ENCODE measurements at places on chromosomes 5 and 9.

DNA sequence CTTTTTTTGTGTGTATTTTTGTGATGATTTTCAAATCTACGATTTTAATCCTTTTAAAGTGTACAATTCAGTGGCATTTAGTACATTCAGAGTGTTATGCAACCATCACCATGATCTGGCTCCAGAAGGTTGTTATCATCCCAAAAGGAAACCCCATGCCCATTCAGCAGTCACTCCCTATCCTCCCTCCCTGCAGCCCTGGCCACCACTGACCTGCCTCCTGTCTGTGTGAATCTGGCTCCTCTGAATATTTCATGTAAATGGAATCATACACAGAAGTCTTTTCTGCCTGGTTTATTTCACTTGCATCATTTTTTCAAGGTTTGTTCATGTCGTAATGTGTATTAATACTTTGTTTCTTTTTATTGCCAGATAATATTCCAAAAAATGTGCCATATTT lies 32.5 kb downstream of the HABP4 start:
- no peak for DNase-seq

- DNase-seq: no peak
Measured at GRCh38 chr5:146704949-146705665, 173.4 kb downstream of the PPP2R2B start.

DNA sequence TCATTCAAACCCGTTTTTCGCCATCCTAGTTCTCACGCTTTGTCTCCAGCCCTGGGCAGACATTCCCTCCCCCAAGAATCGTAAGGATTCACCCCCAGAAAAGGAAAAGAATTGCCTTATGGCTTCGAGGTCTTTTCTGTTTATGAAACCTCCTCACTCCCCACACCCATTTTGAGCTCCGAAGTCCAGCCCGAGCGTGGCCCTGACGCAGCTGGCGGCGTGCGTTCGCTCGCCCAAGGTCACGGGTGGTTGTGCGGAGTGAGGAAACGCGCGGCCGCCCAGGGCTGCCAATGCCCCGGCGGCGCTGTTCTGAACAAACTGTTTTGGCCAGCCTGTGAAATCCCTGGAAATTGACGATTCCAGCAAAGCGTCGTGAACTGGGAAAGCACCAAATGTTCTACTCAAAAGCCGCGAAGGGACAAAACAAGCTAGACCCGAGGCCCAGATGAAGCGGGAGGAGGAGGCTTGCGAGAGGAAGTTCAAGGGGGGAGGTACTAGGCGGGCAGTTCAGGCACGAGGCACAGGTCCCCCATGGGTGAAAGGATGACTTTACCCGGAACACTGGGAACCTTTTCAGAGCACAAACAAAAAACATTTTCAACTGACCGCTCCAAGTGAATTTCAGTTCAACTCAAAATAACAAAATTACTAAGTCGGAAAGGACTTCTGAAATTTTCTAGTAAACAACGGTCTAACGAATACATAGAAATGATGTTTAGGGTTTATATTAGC lies 683 bp upstream of the ZFAND5 start:
- DNase-seq: peak; percentile 86

- no peak for DNase-seq
Measured at GRCh38 chr9:109002141-109002540, 11.2 kb downstream of the CTNNAL1 start.

GRCh38 chr9:98049288-98050072 lies 7.1 kb upstream of the NANS start:
- DNase-seq: no peak

DNA sequence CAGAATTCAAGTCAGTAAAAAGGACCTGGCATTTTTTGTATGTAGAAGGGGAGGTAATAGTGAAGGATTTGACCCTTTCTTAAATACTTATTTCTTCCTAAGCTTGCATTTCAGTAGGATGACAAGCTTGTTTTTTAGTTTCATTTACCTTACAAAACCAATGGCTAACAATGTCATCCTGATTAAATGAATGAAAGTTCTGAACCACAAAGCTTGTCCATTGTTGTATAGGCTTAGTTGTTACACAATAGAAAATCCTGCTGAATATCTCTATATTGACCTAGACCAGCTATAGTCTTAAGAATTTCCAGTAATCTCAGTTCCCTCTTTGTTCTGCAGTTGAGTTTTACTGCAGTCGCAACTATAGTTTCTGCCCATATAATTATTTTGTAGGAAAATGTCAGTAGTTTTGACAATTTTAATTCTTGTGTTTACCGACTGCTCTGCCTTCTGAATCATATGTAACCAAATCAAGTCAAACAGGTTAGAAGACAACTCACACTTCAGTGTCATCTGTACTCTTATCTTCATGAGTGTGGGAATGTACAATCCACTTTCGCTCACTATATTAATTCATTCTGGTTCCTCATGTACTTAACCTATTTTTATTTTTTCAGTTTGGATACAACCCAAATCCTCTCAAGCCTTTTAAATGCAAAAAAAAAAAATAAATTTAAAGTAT lies 195.7 kb downstream of the CD180 start:
- no peak for DNase-seq

- peak; percentile 70 for DNase-seq
Measured at GRCh38 chr5:372996-373709, 51.6 kb downstream of the AHRR start.

GRCh38 chr5:180423598-180423997 lies 70.5 kb upstream of the GFPT2 start:
- DNase-seq: no peak

- peak; percentile 13 for DNase-seq
Measured at GRCh38 chr5:142613271-142613671, 72.6 kb downstream of the FGF1 start.

DNA sequence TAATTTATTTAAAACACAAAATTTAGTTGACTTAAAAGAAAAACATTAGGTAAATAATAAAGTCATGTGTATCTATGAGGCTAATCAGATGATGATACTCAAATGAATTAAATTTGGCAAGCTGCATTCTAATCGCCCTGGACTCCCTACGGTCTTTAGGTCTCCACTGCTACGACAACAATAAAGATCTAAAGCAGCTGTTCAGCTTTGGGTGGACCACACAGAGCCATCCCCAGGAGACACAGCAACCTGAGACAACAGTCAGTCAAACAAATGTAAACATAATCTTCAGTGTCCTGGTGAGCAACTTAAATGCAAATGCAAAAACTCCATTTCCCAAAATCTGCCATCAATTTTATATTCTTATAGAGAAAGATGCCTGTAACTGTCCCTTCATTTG lies 65.5 kb downstream of the MCTP1 start:
- no peak for DNase-seq

- DNase-seq: peak; percentile 12
Measured at GRCh38 chr5:44835693-44836092, 26.9 kb downstream of the MRPS30 start.

DNA sequence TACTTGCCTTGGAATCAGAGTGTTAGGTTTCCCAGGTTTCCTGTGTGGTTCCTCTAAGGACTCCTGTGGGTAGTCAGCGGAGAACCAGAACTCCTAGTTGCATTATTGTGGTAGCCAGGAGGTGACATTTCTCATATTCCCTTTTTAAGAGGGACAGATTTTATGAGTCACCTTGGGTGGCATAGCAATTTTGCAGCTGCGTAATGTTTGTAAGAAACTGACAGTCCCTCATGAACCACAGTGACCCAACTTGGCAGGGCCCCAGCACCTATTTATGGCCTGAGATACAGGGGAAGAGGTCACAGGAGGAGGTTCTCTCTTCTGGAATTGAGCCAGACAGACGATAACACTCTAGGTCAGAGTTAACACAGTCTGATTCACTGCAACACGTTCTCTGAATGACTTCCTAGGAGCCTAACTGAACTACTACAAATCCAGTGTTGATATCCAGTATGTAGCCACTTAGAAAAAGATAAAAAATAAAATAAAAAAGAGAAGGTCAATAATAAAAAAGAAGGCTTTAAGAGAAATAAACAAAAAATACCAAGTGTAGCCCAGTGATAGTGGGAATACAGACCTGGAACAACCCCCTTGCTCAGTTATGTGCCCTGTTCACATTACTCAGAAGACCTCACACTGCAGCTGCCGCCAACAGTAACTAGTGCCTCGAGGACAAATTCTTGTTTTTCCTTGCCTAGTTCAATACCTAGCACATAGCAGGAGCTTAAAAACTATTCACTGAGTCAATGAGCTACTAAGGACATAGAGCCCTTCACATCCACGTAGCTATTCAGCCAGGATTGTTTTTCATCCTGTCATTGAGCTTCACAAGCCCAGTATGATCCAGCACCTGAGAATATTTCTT lies 50.7 kb upstream of the VLDLR start:
- DNase-seq: peak; percentile 99

DNA sequence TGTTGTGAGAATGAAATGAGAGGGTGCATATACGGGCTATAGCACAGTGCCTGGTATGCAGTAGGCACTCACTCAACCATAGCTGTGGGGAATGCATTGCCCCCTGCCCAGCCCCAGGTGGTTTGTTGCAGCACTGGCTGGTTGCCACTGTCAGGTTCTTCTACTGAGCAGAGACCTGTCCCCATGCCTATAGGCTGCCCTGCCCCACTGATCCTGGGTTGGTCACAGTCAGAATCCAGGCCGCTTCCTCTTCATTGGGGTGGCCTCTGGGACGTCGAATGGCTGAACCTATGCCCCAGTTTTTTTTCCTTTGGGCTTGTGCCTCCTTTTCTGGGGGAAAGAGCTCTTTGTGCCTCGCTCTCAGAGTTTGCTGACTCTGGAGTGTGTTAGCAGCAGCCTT lies 74.6 kb downstream of the RGS3 start:
- DNase-seq: no peak

DNA sequence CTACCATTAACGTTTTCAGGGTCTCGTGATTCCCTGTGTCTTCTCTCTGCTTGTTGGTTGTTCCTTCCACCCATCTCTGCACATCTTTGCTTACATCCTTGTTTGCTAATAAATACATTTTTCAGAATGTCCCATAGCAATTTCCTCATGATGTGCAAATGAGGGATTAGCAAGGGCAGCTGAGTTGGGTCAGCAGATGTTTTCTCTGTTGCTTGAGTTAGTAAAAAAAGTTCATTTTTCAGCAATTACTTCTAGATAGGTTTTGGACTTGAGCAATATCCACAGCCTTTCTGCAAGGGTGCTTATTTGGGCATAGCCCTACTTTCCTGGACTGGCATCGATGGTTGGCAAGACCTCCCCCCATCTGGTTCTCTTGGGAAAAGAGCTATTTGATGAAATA lies 4.8 kb upstream of the TNFSF15 start:
- no peak for DNase-seq

GRCh38 chr5:120055858-120056257 lies 408.2 kb upstream of the PRR16 start:
- peak; percentile 66 for DNase-seq

- peak; percentile 23 for DNase-seq
Measured at GRCh38 chr9:91611582-91611981, 187.9 kb upstream of the NFIL3 start.

GRCh38 chr5:36666274-36666673 lies 59.9 kb downstream of the SLC1A3 start:
- DNase-seq: no peak

GRCh38 chr5:157845914-157846598 lies 12.9 kb downstream of the CLINT1 start:
- DNase-seq: no peak

DNA sequence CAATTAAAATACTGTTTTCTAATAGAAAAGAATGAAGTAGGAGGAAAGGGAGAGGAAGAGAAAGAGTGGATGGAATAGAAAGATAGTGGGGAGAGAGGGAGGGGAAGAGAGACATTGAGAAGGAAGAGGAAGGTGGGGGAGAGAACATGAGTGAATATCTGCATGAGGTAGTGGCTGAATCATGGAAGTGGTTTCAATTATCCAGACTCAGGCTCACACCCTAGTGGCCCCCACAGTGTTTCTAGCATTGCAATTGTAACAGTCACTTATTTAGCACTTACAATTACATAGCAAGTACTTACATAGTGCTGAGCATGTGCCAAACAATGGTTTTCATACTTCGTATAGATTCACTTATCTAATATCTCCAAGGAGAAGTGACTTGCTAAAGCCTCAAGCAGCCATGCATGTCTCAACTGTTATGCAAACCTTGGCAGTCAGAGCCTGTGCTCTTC lies 72.7 kb downstream of the CAST start:
- no peak for DNase-seq

DNA sequence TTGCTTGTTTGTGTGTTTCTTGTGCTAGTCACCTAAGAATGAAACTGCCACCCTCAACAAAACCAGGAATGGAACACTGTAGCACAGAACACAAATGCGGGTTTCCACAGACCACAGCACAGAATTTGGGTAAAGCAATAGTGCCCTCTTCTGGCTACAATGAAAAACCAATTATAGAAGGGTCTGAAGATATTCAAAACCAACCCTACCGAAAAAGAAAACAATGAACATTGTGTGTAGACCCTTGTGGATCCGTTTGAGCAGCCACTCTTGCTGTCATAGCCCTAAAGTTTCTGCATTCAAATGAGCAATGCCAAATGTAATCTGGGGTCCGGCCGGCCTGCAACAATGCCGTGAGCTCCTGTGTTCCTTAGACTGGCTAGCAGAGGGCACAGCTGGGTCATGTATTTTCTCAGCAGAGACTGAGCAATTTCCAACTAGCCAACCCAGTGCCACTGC lies 8.3 kb upstream of the ENC1 start:
- peak; percentile 66 for DNase-seq

GRCh38 chr9:69569738-69570451 lies 102.3 kb downstream of the APBA1 start:
- DNase-seq: peak; percentile 90

GRCh38 chr5:15914638-15915037 lies 265.0 kb downstream of the MARCHF11 start:
- peak; percentile 13 for DNase-seq

GRCh38 chr5:157400741-157401495 lies 59.1 kb upstream of the NIPAL4 start:
- no peak for DNase-seq

DNA sequence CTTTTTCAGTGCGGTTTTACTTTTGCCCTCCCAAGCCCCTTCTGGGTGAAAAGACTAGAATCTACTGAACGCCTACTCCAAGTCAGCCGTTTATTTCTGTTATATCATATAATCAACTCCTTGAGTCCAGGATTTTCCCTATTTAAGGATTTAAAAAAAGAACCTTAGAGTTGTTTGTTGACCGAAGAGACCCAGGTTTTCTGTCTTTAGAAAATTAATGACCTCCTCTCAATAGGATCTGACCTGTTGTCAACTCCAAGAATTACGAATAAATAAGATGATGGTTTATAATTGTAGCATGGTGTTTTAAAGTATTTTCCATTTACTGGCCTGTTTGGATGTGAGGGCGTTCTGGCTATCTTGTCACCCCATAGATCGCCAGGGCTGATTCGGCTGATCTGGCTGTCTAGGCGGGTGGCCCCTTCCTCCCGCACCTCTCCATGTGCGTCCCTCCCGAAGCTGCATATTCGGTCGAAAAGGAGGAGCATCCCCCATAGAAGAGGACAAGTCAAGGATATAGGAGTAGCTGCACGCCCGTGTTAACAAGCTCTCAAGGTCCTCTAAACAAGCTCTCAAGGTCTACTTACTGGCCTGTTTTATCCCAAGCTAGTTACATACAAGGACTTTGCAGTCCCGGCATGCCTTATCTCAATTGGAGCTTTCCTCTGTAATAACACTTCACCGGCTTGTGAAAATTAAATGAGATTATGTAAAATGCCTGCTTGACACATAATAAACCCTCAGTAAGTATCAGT lies 1.1 kb upstream of the UBAP2 start:
- no peak for DNase-seq
